ENCODE measurements at places on chromosomes 2 and 18.

- no peak for DNase-seq
These were observed 11.2 kb downstream of the MREG start for GRCh38 chr2:216002101-216002678.

DNA sequence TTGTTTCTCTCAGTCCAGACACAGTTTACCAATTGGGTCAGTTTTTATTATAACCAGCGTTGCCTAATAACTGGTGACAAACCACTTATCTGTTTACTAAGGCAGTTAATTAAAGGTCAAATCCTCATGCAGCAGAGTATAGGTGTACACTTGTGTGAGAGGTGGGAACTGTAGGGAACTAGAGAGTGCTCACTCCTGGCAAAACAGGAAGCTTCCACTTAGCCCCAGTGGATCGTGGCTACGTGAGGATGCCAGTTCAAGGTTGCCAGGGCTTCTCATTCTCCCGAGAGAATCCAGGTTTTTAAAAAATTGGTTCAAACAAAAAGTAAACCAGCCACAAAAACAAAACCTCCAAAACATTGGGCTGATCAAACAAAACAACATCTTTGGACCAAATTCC is 8.1 kb downstream of the CYBRD1 start:
- DNase-seq: no peak

GRCh38 chr2:98433363-98433964 is 11.2 kb upstream of the INPP4A start:
- no peak for DNase-seq

DNA sequence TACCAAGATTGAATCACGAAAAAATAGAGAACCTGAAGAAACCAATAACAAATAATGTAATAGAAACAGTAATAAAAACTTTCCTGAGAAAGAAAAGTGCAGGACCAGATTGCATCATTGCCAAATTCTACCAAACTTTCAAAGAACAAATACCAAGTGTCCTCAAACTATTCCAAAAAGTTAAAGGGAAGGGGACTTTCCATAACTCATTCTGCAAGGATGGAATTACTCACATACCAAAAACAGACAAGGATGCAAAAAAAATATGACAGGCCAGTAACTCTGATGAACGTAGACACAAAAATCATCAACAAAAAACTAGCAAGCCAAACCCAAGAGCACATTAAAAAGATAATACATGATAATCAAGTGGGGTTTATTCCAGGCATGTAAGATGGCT is 172.3 kb upstream of the SLC35G4 start:
- DNase-seq: no peak

DNA sequence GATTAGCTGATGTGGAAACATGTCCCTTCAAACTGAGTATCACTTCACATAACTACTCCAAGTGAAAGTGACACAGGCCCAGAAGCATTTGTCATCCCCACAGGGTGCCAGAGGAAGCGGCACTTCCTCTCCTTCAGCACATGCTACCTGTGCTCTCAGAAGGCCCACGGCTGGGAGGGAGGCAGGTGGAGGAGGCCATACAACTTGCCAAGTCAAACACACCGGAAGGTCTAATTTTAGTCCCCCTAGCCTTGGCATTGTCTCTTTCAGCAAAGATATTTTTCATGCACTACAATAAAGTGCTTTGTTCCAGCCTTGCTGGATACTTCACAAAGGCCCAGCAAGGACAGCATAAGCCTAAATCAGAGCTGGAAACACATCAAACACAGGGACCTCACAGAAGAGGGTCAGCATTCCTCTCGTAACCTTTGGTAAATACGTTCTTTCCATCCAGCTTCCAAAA is 38.0 kb downstream of the VSNL1 start:
- no peak for DNase-seq

- DNase-seq: no peak
These were observed 117.6 kb downstream of the BIRC6 start for GRCh38 chr2:32474381-32474780.

DNA sequence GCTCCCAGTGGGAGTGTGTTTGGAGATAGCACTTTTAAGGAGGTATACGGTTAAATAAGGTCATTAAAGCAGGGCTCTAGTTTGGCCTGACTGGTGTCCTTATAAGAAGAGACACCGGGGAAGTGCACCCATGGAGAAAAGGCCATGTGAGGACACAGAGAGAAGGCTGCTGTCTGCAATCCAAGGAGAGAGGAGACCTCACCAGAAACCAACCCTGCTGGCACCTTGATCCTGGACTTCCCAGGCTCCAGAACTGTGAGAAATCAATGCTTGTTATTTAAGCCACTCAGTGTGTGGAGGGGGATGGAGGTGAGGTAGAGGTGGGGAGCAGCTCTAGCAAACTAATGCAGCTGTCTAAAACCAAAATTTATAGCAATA is 62.0 kb downstream of the RPL31 start:
- no peak for DNase-seq

Measured in T-helper 2 cell treated with Interferon-gamma antibody and Interleukin-4, amounts not matched to agents 5 μg/mL and 100 μg/mL, for 36 hours (primary cell).